ENCODE measurements at places on chromosomes 13 and 19.

DNA sequence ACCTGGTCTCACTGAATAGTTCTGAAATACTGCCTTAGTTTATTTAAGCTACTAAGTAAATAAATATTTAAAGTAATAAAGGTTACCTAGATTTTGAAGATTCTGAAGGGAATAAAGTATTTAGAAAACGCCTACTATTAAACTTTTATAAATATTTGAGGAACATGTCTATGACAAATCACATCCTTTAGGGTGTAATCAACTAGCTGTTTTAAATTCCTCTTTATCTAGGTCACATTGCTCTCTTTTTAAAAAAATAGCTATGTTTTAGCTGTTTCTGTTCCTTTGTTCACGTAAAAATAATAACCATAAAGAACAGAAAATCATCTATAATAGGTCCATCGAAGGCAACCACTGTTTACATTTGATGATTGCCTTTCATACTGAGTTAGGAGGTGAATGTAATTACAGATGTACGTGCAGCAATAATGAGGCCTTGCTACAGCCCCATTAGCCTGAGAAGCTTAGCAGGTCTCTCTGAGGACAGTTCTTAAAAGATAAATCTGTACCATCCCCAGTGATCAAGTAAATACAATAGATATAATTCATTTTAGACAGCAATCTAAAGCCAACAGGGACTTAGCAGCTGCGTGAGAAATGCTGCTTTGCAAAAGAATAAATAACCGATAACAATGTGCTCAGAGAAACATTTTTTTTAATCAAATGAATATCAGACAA lies 449.5 kb downstream of the LIG4 start:
- no peak for DNase-seq

- no peak for DNase-seq
These were observed 600 bp upstream of the ZNF226 start for GRCh38 chr19:44164327-44164672.

DNA sequence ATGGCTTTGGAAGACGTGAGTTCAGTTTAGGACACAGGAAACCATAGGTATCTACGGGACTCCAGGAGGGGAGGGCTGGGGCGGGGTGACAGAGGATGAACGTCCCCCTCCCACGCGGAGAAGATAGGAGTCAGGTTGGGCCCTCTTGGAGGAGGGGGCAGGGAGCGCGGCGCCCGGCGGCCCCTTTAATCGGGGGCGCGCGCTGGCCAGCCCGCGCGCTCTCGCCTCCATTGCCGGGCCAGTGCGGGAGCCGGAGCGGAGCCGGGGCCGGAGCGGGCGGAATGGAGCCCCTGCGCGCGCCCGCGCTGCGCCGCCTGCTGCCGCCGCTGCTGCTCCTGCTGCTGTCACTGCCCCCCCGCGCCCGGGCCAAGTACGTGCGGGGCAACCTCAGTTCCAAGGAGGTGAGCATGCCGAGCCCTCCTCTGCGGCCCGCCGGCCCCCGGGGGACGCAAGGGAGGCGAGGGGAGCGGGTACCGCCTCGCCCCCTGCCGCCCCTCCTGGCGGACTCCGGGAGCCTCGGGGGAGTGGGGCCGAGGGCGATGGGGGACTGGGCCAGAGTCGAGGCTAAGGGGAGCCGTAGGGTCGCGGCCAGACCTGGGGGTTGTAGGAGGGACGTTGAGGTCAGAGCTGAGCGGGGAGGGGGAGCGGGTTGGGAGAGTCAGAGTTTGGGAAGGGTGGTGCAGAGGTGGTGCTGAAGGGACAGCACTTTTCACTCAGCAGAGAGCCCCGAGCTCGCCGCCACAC lies at the start of gene TMEM145:
Gene TMEM145 (plus strand): TSS at position 214 of the 744 bp plus-strand sequence. CDS start 68 bp downstream, at position 282.
- no peak for DNase-seq

GRCh38 chr19:44765033-44765948 lies 12.4 kb upstream of the CBLC start:
- DNase-seq, result no peak

Measured in effector CD4-positive, alpha-beta T cell (primary cell).